Activated T-cell treated with anti-CD3 and anti-CD28 coated beads for 1 hour (primary cell): ENCODE measurements at places on chromosomes 11 and 22.

DNA sequence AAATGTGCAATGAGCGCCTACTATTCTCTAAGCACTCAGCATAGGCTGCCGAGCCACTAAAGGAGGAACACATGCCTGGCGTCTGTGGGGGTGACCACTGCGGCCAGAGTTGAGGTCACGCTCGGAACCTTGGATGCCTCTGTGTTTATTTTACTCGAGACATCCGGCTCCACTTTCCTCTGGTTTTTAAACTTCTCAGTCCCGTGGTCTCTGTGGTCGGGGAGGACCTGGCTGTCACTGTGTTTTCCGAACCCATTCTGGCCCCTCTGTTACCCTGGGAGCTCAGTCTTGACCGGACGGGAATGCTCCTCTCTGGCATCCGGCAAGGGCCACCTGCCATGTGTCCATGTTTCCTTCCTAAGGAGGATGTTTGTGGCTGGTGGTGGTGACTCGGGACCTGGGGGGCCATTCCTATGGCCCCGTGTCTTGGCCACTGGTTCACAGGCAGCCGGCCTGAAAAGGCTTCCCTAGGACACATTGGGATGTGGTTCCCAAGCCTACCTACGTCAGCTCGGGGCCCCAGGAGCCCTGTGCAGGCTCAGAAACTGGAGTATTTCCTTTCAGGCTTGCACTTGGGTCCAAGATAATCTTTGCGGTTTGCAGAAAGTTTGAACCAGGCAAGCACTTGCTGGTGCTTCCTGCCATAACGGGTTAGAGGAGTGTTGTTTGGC is 46.7 kb upstream of the PARVG start:
- DNase-seq = no peak

- no peak for DNase-seq
These were observed 1.7 kb upstream of the TECTA start for GRCh38 chr11:121099364-121099763.

- DNase-seq = no peak
These were observed 13.0 kb downstream of the CLPB start for GRCh38 chr11:72421351-72421750.

DNA sequence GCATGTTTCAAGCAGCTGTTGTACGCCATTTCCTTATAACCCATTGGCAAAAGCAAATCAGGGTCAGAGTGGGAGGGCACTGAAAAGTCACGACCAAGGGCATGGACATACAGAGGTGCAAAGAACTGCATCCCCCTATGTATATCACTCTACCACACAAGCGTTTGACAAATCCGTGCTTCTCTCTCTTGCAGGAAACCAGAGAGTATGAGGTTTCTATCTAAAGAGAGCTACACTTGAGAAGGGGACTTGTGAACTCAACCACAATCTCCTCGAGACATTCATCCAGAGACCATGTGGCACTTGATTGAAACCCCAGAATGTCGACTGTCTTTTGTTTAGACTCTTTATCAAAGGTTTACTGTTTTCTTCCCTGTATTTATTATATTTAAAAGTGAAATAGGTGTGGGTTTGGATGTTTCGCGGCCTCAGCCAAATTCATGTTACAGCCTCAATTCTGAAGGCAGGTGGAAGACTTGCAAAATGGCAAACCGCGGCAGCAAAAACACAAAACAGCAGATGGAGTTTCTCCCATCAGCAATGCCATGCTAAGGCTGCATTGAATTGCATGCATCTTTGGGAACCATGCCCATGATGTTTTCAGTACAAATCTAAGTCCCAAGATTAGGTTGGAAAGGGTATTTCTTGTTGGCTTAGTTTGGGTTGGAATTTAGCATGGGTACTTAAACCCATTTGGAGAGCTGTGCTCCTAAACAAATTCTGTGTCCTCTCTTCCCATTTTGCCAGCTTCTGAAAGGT is 48.8 kb upstream of the ASPHD2 start:
- DNase-seq = no peak

DNA sequence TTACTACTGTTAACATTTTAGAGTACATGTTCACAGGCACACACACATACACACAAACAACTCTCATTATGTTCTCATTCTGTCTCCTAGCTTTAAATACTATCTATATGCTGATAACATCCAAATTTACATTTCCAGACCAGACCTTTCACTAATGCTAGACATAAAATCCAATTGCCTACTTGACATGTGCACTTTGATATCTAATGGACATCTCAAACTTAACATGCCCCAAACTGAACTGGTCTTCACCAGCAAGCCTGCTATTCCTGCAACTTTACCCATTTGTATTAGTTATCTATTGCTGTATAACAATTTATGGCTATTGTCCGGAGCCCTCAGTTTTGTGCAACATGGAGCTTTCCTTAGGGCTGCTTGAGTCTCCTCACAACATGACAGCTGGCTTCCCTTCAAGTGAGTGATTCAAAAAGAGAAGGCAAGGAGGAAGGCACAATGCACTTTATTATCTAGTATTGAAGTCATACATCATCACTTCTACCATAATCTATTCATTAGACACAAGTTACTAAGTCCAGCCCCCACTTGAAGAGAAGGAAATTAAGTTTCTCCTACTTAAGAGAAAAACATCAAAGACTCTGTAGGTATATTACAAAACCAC is 3.0 kb downstream of the SLC36A4 start:
- DNase-seq = no peak

DNA sequence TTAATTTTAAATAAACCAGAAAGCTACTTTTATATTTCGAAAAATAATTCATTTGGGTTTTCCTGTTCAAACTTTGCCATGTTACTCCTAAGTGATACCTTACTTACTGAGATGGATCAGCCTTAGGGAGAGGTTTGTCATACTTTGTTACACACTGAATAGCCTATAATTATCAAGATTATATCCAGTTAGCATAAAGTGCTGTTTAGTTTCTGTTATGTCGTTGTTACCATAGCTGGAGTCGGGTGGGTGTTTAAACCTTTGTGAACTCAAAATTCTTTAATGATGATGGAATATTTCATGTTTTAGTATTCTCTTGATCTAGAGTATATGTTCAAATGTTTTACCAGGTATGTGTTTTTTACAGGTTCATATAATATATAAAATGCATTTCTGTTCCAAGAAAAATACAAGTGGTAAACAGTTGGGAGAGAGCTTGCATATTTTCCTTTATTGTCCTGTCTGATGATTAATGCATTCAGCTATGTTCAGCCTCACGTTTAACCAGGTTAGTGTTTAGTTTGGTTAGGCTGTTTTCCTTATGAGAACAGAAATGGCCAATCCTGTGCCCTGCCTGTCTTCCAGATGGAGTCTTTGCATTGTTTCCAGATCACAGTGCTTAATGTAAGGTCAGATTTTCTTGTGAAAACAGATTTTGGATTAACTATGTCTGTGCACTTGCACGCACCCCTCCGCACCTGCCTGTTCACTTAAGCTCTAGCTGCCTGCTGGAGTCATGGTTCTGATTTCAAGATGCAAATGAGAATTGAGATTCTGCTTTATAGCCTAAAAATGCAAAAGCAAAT is 105.6 kb downstream of the ATXN10 start:
- DNase-seq = no peak

DNA sequence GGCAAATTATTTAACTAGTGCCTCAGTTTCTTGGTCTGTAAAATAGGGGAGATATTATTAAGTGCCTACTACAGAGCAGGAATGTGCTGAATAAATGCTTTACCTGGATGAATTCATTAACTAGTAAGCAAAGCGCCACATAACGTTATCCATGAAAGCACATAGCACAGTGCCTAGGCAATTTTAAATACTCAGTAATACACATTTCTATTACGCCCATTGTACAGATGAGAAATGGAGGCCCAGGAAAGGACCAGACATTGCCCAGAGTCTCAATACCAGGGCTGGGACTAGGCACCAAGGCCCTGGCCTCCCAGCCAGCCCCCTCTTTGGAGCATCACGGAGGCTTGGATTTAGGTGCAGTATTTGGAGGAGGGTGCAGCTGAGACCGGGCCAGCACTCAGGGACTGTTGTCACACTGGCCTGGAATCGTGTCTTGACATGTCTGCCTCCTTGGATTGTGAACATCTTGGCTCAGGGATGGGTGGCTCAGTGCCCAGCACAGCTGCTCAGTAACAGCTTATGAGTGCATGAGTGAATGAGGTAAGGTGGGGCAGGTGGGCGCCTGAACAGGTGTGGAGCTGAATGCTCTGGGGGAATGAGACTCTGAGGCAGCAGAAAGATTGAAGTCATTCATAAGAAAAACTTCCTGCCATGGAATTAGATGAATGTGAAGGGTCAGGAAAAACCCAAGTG is 42.1 kb upstream of the TPBGL start:
- DNase-seq = no peak

DNA sequence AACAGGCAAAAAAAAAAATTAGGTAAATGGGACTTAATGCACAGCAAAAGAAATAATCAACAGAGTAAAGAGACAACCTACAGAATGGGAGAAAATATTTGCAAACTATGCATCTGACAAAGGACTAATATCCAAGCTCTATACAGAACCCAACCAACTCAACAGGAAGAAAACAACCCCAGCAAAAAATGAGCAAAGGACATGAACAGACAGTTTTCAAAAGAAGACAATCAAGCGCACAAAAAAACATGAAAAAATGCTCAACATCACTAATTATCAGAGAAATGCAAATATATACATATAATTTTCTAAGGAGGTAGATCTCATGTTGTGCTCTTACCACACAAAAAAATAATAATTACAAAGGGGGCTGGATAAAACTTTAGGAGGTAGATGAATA is 36.5 kb upstream of the USP47 start:
- DNase-seq = no peak
